ENCODE measurements at places on chromosomes 16 and 17.

DNA sequence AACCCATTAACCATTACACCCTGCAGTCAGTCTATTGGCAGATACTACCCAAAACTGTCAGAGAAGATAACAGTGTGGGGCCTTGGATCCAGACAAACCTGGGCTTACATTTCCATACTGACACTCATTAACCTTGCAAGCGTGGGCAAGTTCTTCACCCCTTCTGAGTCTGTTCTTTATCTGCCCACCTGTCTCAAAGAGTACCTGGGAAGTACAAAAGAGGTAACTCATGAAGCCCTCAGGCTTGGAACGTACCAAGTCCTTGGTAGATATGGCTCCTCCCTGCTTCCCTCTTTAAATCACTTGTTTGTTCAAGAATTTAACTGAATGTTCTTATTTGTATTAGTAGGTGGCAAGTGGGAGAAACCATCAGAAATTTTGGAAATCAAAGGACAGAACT is 2.5 kb upstream of the IGSF6 start:
- no peak for DNase-seq

- DNase-seq, result no peak
Measured at GRCh38 chr17:5557485-5557884, 26.8 kb downstream of the NLRP1 start.

- no peak for DNase-seq
Measured at GRCh38 chr16:56324406-56324805, 100.9 kb downstream of the AMFR start.

DNA sequence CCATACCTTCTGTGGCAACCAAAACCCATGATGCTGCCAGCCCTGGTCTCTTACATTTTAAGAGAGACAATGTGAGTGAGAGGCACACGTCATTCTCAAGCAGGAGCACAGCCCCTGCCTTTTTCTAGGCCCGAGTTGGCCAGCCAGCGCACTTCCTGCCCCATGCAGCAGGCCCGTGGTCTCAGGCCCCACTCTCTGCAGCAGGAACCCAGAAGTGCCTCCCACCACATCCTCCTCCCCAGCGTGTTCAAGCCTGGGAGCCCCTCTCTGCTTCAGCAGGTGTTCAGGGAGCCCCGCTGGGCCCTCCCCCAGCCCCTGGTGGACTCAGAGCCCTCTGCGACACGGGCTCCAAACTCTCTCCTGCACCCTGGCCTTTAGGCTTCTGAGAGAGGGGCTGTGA is 30.5 kb downstream of the ITGAE start:
- DNase-seq, result peak; percentile 45

GRCh38 chr17:33667052-33667509 is 374.0 kb upstream of the ASIC2 start:
- peak; percentile 53 for DNase-seq

DNA sequence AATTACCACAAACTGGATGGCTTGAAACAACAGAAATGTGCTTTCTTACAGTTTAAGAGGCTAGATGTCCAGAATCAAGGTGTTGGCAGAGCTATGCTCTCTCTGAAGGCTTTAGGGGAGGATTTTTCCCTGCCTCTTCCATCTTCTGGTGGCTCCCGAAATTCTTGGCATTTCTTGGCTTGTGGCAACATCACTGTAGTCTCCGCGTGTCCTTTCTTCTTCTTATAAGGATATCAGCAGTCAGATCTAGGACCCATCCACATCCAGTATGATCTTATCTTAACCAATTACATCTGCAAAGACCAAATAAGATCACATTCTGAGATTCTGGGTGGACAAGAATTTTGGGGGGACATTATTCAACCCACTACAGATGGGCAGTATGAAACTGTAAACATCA is 119.2 kb upstream of the PMFBP1 start:
- no peak for DNase-seq

DNA sequence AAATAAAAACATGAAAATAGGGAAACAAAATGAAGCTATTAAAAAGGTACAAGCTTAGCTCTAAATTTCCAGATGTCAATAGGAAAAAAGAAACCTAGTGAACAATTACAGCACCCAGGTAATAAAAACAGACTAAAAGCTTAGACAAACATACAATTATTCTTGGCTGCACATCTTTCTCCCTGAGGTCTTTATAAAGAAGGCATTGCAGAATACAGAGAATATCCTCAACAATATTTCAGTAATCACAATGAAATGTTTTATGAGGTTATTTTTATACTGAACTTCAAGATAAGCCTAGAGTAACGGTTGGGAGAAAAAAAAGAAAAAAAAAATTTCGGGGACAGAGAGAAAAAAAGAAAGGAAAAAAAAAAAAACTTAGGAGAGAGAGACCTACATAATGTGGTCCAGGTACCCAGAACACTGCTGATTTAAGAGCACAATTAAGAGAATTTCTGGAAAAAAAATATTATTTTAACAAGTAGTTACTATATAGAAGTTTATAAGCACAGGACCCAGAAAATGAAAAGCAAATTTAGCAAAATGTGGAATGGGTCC is 26.5 kb downstream of the KANSL1 start:
- DNase-seq, result no peak

- DNase-seq, result peak; percentile 5
Measured at GRCh38 chr16:55056585-55057401, 126.1 kb downstream of the IRX5 start.

Data from activated T-cell treated with anti-CD3 and anti-CD28 coated beads, Interleukin-2, amount 50 U/mL, for 72 hours (primary cell).